HCT116 (cell line): ENCODE measurements at places on chromosomes 2 and 18. TPM values are rescaled to one million over a fixed set of nuclear protein-coding genes. Genes with fewer than 3 reads are reported as not detected.

DNA sequence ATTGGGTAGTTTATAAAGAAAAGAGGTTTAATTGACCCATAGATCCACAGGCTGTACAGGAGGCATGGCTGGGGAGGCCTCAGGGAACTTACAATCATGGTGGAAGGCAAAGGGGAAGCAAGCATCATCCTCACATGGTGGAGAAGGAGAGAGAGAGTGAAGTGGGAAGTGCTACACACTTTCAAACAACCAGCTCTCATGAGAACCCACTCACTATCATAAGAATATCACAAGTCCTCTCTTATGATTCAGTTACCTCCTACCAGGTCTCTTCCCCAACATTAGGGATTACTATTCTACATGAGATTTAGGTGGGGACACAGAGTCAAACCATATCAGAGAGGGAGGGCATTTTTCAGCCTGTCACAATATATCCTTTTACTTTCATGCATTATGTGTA lies 22.7 kb upstream of the DOCK10 start:
- DNase-seq, result no peak

- no peak for DNase-seq
These were observed 112.3 kb upstream of the TMEM18 start for GRCh38 chr2:789529-789928.

GRCh38 chr2:69514406-69514805 lies 77.2 kb upstream of the NFU1 start:
- no peak for DNase-seq

DNA sequence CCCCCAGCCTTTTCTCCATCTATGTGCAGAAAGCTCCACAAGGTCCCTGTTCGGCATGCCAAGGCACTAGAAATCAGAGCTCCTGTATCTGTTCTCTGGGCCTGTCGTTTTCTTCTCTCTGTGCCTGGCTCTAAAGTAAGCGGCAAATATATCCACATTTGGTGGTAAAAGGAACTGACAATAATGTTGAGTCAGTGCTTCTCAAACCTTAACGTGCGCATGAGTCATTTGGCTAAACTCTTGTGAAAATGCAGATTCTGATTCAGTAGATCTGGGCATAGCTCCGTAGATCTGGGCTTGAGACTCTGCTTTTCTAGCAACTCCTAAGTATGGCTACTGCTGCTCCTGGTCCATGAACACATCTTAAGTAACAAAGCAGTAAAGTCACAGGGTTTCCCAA lies 16.5 kb upstream of the ACSL3 start:
- DNase-seq, result peak; percentile 32

DNA sequence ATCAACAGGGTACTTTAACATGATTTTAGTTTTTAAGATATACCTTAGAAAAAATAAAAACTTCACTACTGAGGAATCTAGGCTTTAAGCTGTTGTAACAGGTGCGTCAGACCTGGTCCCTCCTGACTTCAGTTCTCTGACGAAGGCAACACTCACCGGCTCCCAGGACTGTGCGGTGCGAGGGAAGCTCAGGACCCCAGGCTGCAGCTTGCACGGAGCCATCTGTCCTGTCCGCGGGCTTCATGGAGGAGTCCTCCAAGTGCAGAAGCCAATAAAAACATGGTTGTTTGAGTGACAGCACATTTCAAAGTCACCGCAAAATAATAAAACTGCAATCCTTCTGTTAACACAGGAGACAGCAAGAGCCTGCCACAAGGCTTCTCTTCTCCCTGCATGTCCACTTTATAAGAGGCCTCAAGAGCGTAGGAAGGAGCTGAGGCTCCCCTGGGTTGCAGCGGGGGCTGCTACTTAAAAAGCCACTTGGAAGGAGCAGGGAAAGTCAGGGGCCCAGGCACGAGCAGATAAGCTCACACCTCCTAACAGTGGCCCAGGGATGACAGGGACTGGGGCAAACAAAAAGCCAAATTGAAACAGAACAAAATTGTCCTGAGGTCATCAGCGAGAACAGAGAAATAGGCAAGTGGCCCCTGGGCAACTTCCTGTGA lies 4.6 kb downstream of the HJURP start:
- DNase-seq, result no peak

GRCh38 chr2:171822525-171823322 lies 71.3 kb downstream of the SLC25A12 start:
- DNase-seq, result no peak

- no peak for DNase-seq
These were observed 89.8 kb downstream of the MEMO1 start for GRCh38 chr2:31920962-31921361.

DNA sequence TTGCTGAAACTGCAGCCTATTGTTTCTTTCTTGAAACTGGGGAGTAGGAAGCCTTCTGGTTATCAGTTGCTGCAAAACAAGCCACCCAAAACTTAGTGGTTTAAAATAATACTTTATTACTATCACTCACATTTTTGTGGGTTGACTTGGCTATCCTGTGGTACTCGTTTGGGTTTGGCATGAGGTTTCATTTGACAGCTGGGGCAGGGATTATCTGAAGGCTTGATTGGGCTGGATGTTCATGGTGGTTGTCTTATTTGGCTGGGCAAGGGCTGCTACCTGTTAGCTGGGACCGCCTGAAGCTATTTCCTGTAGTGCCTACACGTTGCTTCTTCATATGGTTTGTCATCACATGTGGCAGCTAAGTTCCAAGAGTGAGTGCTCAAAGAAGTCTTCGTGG lies 122.3 kb downstream of the PLCL1 start:
- no peak for DNase-seq

- DNase-seq, result no peak
These were observed 68.6 kb downstream of the MAPK4 start for GRCh38 chr18:50628533-50628905.

- DNase-seq, result no peak
These were observed 24.7 kb upstream of the ALLC start for GRCh38 chr2:3633089-3633981.

DNA sequence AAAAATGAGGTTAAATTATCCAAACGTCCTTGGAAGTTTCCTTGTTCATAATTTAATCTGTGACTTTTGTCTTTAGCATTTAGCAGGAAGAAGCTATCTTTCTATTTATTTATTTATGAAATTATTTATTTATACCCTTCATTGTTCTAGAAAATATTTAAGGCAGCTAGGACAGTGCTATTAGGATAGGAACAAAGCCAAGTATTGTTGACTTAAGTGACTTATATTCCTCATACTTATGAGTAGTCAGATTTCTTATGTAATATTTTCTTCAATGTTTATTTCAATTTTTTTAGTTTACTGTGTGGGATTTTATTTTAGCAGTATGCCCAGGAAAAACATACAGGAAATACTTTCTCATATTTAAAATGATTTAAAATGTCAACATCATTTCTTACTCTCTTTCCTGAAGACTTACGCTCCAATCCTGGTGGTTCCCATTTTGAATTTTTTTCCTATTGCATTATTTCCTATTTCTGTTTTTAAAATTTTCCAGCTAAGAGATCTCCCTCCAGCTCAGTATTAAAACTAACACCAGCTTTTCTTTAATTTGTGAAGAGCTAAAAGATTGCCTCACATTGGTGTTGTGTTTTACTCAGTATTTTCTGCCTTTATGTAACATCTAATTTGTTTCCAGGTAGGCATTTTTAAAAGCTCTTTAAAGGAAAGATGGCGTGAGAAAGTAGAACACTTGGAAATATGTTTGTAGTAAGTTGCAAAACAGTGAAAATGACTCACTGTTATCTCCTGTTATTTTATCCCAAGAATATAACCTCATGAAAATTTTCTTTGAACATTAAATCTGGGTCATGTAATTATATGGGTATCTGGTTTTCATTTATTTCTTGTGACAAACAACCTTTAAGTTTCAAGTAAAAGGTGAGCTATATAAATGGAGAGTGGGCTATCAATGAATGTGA lies 32.2 kb downstream of the MAPRE2 start:
- DNase-seq, result no peak

GRCh38 chr2:134470561-134471168 lies 216.8 kb downstream of the MGAT5 start:
- no peak for DNase-seq

DNA sequence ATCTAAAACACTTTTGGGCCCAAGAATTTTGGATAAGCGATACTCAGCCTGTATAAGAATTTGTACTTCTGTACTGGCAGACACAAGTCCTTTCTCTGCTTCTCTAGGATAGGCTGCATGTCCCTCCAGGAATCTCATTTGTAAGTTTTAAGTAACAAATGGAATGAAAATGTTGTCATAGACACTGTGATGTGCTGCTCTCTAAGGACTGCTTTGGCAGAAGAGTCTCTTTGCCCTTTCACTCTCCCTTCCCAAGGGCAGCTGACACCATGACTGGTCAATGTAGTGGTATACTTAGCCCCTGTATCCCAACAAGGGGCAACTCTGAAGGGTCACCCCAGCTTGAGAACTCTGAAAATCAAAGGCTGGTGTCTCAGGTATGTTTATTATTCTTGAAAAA lies 27.3 kb downstream of the PLA2R1 start:
- DNase-seq, result no peak

- DNase-seq, result no peak
These were observed 99.8 kb downstream of the COPS8 start for GRCh38 chr2:237185553-237185925.

- no peak for DNase-seq
These were observed 119.8 kb downstream of the CELF4 start for GRCh38 chr18:37445836-37446235.

DNA sequence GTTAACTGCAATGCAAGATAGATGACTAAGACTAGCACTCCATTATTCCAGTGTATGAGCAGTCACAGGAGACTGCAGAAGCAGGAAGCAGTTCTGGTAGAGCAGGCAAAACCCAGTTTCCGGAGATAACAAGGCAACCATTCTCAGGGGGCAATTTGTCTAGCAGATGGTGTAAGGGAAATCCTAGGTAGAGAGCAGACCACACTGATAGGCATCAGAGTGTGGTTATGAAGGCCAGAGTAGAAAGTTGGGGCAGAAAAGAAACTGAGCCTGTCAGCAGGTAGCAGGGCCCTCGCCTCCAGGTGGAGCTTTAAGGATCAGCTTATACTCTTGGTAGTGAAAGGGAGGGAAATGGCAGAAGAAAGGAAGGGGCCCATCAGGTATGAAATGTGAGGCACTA lies 164.4 kb downstream of the PDE11A start:
- DNase-seq, result no peak

DNA sequence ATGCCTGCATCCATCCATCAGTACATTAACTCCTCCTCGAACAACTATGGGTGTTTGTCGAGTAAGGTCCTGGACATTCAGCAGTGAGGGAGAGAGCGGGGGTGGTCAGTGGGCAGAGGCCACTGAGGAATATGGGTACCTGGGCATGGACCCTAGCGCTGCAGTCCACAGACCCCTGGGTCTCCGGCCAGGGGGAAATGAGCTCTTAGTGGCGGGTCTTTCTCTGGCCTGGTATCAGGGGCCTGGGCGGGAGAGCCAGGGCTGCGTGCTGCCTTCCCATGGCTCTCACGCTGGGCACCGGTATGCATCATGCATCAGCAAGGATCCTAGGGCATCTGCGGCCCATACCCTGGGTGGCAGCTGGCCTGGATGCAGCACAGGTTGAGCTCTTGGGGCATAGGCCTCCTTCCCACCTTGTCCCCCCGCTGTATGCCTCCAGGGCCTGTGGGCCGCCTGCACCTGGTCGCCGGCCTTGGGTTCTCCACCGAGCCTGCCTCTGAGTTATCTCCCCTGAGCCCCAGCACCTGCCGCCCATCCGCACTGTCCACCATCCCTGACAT lies 1.3 kb upstream of the MOCOS start:
- no peak for DNase-seq

DNA sequence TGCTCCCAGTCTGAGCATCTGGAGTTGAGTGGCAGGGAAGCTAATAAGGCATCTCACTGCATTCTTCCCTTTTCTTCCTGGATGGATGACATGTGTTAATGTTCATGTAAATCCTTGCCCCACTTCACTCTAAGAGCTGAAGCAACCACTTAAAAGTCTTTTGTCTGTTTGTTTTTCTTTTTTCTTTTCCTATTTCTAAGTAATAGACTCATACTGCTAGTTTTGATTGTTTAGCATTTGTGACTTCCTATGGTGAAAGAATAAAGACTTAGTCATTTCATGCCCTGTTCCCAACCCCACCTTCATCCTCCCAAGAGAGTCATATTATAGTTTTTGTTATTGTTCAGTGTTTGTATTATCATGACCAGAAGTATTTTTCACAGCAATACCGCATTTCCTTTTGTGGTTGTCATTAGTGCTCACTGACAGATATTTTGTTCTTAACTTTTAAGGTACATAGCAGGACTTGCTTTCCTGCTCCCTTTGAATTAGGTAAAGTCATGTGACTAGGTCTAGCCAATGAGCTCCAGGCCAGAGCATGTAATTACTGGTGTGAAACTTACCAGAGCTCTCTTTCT lies 18.1 kb upstream of the SPP2 start:
- no peak for DNase-seq

- no peak for DNase-seq
These were observed 17.8 kb upstream of the RPRD1A start for GRCh38 chr18:36085195-36085594.

DNA sequence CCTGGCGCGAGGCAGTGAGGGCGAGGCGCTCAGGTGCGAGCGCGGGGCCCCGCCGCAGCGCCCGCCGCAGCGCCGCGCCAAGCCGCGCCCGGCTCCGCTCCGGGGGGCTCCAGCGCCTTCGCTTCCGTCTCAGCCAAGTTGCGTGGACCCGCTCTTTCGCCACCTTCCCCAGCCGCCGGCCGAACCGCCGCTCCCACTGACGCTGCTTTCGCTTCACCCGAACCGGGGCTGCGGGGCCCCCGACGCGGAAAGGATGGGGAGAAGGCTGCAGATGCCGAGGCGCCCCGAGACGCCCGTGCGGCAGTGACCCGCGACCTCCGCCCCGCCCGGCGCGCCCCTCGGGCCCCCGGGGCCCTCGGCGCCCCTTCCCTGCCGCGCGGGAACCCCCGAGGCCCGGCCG lies 328 bp upstream of the INHBB start:
- no peak for DNase-seq

- no peak for DNase-seq
These were observed at the start of gene NAB1 for GRCh38 chr2:190649035-190649797. Gene NAB1, plus strand, starts transcription at chr2:190649083. Its CDS starts 10,094 bp downstream, at chr2:190659177.

- no peak for DNase-seq
These were observed 55.2 kb downstream of the CCDC88A start for GRCh38 chr2:55364189-55365055.

Gene ALPI
- not detected for total RNA-seq

Gene CFC1
- total RNA-seq, result not detected

Gene HAAO
- not detected for total RNA-seq

Gene CNTNAP5
- not detected for total RNA-seq

Gene SCYGR2
- total RNA-seq, result not detected

Gene C2orf15
- total RNA-seq, result 1.9 TPM

Gene CENPA
- 45.8 TPM for total RNA-seq
